ENCODE measurements at places on chromosomes 2 and 18.

- peak; percentile 75 for DNase-seq
These were observed 79.0 kb downstream of the CIB4 start for GRCh38 chr2:26561918-26562810.

DNA sequence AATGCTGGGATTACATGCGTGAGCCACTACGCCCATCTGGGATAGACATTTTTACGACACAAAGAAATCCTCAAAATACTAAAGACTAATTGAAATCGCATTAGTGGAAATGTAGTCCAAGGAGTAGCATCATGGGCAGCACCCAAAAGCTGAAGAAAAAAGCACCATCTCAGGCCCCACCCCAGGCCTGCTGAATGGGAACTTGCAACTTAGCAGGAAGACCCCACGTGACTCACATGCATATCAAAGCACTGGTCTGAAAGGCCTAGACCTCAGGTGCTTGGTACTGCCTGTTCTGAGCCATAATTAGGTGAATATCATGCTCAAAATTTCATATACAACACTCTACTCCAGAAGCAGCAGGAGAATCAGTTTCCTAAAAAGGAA lies 28.9 kb downstream of the SPRED2 start:
- no peak for DNase-seq

DNA sequence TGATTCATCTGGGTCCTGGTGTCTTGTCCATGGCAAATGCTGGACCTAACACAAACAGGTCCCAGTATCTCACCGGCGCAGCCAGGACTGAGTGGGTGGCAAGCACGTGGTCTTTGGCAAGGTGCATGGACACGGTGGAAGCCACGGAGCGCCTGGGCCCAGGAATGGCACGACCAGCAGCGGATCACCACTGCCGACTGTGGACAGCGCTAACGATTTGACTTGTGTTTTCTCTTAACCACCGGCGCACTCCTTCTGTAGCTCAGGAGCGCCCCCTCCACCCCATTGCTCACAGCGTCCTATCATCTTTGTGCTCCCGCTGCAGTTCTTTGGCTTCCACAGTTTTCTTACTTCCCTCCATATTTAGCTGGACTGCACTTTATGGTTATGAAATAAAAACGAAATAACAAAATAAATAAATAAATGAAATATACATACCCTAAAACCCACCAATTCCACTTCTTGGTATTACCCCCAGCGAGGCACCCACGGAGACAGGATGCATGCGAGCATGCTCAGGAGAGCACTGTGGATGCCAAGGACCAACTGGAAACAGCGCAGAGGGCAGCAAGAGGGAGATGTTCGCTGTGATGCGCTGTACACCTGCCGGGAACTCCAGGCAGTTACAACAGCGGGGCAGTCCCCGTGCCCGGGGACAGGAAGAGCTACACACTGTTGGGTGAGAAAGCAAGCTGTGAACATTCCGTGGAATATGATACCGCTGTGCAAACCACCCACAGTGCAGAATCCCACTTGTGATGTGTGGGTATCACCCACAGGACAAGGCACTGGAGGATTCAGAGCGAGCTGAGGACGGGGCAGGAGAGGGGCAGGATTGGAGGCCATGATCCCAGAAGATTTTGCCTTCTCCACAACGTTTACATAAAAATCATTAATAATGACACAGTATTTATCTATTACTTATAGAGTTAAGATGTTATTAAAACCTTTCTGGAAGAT lies 7.0 kb upstream of the CIDEA start:
- no peak for DNase-seq

- DNase-seq = no peak
These were observed 69.5 kb downstream of the GPD2 start for GRCh38 chr2:156505696-156506095.

Measured in left ventricle myocardium superior (tissue), 1 donor.